ENCODE measurements at places on chromosomes 5 and 9.

GRCh38 chr5:80208381-80208780 lies 47.5 kb downstream of the SERINC5 start:
- no peak for DNase-seq

DNA sequence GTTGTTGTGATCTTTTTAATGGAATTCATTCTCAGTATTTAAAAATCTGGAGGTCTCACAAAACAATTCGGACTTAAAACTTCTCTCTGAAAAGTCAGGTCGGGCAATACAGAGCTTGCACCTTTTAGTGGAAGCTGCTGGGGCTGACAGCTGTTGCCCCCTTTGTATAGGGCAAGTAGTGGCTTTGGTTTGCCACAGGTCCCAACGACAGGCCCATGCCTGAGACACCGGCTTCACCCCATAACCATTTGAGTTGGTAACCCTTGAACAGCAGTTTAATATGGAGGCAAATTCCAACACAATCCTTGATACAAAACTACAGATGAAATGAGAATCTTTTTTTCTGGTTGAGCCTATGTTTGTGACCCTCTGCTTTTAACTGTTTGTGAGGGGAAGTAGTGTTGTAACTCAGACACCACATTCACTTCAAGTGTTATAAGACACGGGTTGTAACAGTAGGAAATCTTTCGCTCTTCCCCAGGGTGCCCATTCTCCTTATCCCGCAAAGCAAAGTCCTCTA lies 752 bp upstream of the GLRX start:
- no peak for DNase-seq

DNA sequence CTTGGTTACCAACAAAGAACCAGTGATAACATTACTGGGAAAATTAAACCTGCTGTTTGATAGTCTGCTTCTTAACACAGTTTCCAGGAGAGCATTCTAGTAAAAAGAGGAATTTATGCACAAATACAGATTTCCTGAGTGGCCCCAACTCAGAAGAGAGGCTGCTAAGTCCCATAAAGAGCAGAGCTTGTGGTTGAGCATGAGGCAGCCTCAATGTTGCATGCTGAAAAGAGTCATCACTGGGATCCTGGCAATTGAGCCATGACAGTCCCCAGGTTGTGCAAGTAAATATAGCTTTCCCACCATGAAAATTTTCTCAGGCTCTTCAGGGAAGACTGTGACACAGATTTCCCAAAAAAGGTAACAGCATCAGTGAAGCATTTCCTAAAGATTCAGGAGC lies 47.5 kb upstream of the ADRB2 start:
- no peak for DNase-seq

GRCh38 chr9:100099722-100100042 lies 639 bp downstream of the INVS start:
- no peak for DNase-seq

DNA sequence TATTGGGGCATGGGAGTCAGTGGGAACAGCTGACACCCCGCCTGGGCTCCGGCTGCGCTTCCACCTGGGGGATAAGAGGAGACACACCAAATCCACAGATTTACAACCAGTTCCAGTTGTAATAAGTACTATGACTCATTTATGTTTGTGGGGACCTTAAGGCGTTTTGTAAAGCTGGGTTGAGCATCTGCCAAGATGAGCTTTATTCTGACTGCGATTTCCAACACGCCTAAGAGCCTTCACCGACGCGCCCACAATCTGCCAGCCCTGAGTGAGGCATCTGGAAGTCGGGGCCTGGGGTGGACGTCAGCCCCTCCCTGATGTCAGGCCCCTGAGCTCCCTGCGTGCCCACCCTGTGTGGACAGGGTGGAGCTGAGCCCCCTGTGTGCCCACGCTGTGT lies 14.3 kb upstream of the LHX3 start:
- DNase-seq: no peak

DNA sequence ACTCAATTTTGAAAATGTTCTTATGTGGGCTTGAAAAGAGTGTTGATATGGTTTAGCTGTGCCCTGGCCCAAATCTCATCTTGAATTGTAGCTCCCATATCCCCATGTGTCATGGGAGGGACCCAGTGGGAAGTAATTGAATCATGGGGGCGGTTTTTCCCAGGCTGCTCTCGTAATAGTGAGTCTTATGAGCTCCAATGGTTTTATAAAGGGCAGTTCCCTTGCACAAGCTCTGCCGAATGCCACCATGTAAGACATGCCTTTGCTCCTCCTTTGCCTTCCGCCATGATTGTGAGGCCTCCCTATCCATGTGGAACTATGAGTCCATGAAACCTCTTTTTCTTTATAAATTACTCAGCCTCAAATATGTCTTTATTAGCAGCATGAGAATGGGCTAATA lies 71.0 kb downstream of the USP20 start:
- DNase-seq: no peak

- DNase-seq: no peak
These were observed 4.1 kb upstream of the NSMF start for GRCh38 chr9:137462986-137463930.

GRCh38 chr5:74382987-74383593 lies 257.4 kb downstream of the ENC1 start:
- DNase-seq: no peak

DNA sequence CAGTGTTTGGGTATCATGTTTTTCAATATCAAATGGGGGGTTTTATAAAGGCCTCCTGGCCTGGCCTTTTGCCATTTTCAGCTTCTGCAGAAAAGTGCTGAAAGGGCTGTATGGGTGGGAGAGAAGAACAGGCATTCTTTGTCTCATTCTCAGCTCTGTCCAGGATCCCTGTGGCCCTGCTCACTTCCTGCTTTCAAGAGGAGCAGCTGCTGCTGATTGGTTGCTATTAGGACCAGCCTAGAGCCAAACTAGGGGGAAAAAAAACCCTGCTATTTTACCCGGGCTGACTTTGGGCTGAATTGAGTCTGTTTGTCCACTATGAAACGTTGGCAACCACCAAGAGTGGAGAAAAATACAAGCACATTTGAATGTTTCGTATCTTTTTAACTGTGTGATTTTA lies 117.1 kb downstream of the CMYA5 start:
- no peak for DNase-seq

DNA sequence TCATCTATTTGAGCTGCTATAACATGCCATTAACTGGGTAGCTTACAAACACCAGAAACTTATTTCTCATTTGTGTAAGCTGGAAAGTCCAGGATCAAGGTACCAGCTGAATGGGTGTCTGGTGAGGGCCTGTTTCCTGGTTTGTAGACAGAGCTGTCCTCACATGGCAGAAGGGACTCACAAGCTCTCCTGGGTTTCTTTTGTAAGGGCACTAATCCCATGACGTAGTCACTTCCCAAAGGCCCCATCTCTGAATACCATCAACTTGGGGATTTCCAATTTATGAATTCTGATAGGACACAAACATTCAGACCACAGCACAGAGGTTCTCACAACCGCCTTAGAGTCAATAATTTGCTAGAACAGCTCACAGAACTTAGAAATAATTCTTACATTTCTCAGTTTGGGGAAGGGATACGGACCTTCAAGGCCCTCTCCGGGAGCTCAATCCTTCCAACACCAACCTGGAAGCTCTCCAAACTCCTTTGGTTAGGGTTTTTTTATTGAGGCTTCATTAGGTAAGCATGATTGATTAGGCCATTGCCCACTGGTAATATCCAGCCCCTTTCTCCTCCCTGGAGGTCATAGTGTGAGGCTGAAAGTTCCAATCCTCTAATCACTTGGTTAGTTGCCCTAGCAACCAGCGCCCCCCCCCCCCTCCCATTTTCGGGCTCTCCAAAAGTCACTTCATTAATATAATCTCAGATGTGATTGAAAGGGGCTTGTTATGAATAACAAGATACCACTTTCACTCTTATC lies 7.6 kb upstream of the DNAJA1 start:
- no peak for DNase-seq
